ENCODE measurements at places on chromosomes 1 and 21.
A peak's percentile ranks its signal among the peaks of the same experiment; 100 is the strongest.

DNA sequence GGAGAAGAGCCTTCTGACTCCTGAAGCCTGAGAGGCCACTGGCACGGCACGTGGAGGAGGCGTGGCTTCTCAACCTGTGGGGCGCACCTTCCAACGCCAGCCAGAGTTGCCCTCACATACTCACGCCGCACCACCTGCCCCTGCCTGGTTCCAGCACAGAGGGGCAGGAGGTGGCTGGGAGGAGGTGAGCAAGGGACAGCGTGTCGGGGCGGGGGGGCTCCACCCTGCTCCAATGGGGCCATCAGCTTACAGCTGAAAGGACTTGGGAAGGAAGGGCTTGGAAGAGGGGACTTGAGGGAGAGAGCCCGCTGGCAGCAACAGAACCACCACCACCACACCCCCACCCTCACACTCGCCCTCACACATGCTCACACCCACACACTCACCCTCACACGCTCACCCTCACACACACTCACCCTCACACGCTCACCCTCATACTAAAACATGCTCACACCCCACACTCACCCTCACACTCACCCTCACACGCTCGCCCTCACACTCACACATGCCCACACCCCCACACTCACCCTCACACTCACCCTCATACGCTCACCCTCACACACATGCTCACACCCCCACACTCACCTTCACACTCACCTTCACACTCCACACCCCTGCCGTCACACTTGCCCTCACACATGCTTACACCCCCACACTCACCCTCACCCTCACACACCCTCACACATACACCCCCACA, 41.6 kb upstream of the EDN2 start:
- DNase-seq: no peak

- no peak for DNase-seq
Observed at GRCh38 chr1:3472906-3473305, 18.4 kb downstream of the ARHGEF16 start.

- no peak for DNase-seq
Observed at GRCh38 chr1:56135069-56135863, 444.1 kb downstream of the PLPP3 start.

DNA sequence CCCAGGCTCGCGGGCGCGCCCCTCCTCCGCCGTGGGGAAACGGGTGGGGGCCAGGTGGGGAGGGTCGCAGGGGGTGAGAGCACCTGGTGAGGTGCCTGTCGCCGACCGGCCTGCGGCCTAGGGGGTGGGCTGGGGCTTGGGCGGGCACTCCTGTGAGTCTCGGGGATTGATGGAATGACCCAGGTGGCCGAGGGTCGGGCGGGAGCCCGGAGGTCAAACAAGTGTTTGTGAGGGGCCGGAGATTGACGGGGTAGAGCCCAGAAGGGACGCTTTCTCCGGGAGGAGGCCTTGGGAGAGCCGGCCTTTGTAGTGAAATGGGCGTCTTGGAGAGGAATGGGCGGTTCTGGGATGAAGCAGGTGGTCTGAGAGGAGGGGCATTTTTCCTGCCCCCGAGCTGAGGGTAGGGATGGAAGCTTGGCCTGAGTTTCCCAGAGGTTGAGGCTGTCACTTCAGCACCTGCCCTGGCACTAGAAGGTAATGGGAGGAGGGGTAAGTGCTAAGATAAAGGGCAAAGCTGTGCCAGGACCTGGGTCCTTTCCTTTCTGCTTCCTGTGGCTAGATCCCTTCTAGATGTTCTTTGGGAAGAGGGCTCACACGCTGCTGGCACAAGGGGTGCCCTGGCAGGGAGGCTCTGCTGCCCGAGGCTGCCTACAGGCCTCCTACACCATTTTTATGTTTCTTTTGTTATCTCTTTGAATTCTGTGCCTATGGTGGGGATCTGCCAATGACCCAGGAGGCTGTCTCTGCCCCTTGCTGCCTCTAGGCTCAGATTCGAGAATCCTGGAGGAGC, 56.1 kb downstream of the NDUFS5 start:
- DNase-seq: no peak

GRCh38 chr21:27572696-27573095, 605.8 kb upstream of the ADAMTS5 start:
- no peak for DNase-seq

DNA sequence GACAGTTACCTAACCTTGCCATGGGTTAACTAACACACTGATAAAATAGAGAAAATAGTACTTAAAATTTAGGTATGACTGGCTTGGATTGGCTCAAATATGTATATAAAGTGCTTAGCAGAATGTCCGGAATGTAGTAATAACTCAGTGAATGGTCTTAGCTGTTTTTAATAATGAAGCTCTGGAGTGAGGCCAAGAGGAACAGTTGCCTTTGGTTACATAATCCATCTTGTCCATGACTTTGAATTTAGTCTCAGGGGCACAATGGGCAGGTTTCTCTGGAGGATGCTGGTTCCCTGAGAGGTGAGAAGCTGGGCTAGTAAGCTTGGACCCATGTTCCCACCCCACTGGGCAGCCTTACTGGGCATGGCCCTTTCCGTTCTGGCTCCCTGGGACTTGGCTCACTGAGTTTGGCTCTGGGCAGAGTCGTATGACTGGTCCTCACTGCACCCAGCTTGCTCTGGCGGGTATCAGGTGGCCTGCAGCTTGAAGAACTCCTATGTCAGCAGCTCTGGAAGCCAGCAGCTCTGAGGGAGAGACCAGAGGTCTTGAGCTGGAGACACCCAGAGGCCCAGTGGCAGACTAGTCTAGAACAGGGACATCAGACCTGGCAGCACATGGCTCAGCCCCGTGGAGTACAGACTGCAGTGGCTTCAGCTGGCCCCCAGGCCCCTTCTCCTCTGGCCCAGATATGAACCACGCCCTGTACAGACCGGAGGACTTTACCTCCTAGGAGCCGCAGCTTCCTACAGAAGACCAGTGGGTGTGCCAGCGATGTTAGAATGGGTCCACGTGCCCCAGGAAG, 40.4 kb downstream of the TENT5C start:
- peak; percentile 78 for DNase-seq

DNA sequence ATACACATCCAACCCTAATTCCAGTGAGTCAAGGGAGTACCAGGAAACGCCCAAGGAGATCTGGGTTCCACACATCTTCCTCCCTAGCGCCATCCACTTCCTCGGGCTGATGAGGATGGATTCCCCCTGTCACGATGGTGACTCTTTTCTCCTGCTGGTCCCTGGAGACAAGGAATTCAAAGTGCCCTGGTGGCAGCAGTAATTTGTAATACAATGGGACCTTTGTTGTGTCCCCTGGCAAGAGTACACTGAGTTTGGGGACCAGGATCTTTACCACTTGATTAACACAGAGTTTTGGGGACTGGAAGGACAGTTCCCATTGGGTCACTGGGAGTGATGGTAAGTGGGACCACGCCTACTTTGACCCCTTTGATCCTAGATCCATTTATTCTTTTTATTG, 9.4 kb upstream of the JAK1 start:
- no peak for DNase-seq

DNA sequence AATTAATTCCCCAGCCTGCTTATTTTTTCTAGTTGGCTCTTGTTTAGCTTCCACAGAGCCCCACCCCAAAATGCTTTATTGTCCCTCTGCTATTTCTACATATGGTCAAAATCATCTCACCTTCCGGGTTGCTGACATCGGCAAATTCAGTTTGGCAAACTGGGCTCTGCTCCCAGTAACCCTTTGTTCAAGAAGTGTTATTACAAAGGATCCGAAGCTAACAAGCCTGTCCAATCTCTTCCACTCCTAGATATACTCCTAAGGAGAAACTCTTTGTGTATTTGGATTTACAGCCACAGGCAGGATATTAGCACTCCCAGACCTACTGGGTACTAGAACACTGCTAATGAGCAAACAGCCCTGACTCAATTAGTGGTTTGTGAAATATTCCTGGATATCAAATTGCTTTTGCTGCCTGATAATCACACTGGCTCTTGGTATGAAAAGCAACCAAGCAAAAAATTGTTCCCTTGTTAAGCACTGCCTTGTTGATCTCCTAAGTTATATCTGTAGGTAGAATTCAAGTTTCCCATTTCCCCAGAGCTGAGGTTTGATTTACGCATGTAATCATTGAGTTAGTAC, 4.0 kb downstream of the JUN start:
- DNase-seq: peak; percentile 19

DNA sequence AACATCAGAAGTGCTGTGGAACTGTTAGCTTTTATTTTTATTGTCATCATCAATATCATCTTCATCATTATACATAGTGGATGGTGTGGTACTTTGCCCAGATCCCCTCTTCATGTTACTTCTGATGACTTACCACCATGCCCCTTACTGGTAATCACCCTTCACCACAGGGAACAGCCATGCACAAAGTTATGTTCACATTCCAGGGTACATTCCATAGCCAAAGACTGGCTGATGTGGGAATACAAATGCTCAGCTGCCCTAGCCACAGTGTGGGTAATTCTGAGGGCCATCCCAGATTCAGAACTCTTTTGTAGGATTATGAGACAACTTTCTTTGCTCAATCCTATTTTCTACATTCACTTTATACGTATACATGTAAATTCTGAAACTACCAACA, 691.3 kb upstream of the CXADR start:
- no peak for DNase-seq

All from erythroblast (primary cell).